Left cardiac atrium (tissue), 4 donors: ENCODE measurements at places on chromosomes 6 and 20. TPM values are rescaled to one million over a fixed set of nuclear protein-coding genes. Genes with fewer than 3 reads are reported as not detected.

GRCh38 chr20:41508335-41508734 lies 109.8 kb downstream of the CHD6 start:
- DNase-seq = no peak

- DNase-seq = no peak
Measured at GRCh38 chr6:112910256-112910655, 563.1 kb downstream of the RFPL4B start.

DNA sequence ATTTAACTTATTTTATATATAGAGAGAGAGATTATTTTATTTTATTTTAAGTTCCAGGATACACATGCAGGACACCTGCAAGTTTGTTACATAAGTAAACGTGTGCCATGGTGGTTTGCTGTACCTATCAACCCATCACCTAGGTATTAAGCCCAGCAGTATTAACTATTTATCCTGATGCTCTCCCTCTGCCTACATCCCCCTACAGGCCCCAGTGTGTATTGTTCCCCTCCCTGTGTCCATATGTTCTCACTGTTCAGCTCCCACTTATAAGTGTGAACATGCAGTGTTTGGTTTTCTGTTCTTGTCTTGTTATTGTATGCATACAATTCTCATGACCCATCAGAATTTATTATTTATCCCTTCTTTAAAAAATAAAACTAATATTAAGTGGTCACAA lies 34.6 kb downstream of the FKBP1C start:
- no peak for DNase-seq

DNA sequence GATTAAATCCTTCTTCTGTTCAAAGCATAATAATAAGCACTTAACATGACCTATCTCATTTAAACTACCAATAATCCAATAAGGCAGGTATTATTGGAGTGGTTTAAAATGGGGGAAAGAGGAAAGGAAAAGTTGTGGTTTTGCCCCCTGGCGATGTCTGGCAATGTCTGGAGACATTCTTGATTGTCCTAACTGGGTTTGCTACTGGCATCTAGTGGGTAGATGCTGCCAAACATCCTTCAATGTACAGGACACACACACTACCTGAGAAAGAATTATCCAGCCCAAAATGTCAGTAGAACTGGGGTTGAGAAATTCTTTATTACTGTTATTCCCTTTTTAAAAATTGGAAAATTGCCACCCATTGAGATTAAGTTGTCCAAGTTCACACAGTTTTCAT lies 25.2 kb upstream of the SRSF6 start:
- no peak for DNase-seq

GRCh38 chr6:11442495-11442894 lies 95.1 kb upstream of the TMEM170B start:
- no peak for DNase-seq

DNA sequence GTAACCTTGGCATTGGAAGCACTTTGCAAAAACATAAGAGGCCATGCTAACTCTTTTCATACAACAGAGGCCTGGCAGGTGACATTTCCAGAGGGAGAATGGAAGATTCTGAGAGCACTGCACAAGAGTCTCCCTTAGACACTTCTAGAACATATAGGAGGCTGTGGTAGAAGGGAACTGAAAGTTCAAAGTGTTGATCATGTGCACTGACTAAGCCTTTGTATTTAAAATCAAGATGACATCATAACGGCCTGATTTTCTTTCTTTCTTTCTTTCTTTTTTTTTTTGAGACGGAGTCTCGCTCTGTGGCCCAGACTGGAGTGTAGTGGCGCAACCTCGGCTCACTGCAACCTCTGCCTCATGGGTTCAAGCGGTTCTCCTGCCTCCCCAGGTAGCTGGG lies 26.8 kb upstream of the DNAAF9 start:
- DNase-seq = no peak

GRCh38 chr6:108711071-108711470 lies 137.2 kb upstream of the ARMC2 start:
- DNase-seq = no peak

GRCh38 chr6:37277001-37277409 lies 19.1 kb upstream of the TMEM217 start:
- DNase-seq = no peak

DNA sequence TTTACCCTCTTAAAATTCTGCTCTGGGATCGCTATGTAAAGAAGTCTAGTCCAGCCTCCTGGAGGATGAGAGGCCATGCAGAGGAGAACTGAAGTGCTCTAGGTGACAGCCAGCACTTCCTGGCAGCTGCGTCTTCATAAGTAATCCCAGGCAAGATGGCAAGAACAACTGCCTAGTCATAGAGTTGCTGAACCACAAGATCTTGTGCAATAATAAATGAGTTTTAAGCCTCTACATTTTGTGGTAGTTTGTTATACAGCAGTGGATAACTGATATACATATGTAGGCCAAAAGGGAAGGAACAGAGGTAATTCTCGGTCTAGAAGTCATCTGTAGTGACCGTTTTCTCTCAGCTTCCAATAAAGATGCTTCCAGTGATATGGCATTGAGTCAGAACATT lies 103.8 kb upstream of the FLRT3 start:
- no peak for DNase-seq

DNA sequence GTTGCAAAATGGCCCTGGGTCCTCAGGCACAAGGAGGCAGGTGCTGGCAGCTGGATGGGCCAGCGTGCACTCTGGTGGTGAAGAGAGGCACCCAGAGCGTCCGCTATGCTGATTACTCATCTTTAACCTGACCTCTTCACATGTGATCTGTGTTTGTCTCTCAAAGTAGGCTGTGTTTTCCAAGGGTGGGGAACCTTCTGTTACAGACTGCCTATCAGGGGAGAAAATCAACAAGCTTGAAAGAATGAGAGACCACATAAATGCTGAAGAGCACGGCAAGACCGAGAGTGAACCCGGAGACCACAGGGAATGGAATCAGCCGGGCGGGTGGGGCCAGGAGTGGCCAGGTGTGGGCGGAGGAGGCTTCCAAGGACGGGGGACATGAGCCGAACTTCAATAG lies 16.2 kb downstream of the BNIP5 start:
- DNase-seq = no peak

DNA sequence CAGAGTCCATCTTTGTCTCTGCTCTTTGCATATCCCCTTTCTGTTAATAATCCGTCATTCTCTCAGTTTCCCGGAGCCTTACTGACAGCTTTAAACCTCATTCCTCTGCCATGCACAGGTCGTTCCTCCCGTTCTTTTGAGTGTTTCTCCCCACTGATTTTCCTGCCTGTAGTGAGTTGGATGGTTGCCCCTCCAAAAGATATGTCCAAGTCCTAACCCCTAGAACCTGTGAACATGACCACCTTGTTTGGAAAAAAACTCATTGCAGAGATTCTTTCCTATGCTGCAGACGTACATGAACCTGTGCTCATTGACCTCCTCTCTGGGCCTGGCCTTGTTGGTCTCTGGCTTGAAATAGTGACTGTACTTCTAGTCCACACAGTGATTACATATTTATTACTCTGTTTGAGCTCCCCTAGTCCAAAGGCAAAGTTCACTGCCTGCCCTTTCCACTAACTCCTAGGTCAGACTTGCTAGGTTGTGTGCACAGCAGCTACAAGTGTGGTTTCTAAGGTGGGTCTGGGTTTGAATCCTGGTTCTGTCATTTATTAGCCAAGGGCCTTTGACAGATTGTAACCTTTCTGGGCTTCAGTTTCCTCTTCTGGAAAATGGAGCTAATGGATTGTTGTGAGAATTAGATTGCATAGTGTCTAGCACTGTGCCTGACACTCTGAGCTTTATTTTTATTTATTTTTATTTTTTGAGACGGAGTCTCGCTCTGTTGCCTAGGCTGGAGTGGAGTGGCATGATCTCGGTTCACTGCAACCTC lies 29.3 kb downstream of the PPARD start:
- DNase-seq = no peak

GRCh38 chr20:64229507-64230061 lies 26.0 kb upstream of the PCMTD2 start:
- DNase-seq = no peak

Gene CDH4
- 0.06 TPM for total RNA-seq

Gene SAPCD1
- total RNA-seq = 0.73 TPM

Gene ARFGEF3
- total RNA-seq = 1.4 TPM
